Activated CD4-positive, alpha-beta T cell treated with anti-CD3 and anti-CD28 coated beads for 36 hours (primary cell): ENCODE measurements at places on chromosomes 2 and 18. TPM values are rescaled to one million over a fixed set of nuclear protein-coding genes. Genes with fewer than 3 reads are reported as not detected.

GIGYF2 gene
- 51.1 TPM for total RNA-seq

AMER3 gene
- total RNA-seq = not detected

DNA sequence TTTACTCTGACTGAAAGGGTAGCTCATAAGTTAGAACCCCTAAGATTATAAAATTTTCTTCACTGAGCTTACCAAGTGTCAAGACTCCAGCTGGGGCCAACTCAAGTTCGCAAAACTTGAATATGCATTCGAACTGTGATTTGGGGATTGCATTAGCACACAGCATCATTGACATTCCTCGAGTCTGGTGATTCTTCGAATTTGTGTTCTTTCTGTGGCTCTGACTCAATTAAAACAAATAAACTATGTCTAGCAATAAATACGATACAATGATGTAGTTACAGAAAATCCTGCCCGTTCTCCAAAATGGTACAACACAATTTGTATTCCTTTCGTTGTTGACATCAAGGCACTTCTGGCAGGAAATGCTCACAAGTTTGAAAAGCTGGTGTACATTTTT is 11.1 kb downstream of the CCL20 start:
- no peak overlapping the region for H3K27ac ChIP-seq
- no peak for DNase-seq
- H3K27me3 ChIP-seq = peaks cover 17% of the 10 kb centered on the region
- no peaks in the 10 kb centered on the region for H3K36me3 ChIP-seq

DNA sequence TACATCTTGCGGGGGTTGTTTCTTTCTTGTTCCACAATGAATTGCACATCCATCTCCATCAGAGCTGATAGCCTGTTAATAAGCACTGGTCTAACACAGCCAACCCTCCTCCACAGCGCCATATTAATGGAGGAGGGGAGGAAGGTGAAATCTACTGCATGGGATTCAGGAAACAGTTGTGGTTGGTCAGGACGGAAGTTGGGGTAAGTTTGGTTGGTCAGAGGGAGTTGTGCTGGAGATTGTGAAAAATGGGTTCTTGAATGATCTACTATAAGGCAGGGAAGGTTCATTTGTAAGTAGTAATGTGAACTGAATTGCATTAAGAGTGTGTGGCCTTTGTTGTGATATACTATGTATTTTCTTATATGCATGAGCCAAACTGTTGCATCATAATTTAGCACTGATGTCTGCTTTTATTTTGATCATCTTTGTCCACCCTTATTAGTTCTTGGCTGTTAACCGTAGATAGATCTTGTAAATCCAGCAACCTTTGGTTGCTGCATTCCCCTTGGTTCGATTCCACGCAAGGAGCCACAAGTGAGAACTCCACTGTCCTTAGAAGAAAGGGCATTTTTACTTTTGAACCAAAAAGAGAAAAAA is 150.6 kb upstream of the MAPRE2 start:
- H3K36me3 ChIP-seq = no peaks in the 10 kb centered on the region

CD302 gene
- 0.47 TPM for total RNA-seq

- no peak for DNase-seq
- no peaks in the 10 kb centered on the region for H3K4me1 ChIP-seq
- H3K4me3 ChIP-seq = no peak overlapping the region
- no peaks in the 10 kb centered on the region for H3K36me3 ChIP-seq
Observed at GRCh38 chr2:140085674-140086073, 1305.5 kb upstream of the NXPH2 start.

UGT1A8 gene
- not detected for total RNA-seq

DNA sequence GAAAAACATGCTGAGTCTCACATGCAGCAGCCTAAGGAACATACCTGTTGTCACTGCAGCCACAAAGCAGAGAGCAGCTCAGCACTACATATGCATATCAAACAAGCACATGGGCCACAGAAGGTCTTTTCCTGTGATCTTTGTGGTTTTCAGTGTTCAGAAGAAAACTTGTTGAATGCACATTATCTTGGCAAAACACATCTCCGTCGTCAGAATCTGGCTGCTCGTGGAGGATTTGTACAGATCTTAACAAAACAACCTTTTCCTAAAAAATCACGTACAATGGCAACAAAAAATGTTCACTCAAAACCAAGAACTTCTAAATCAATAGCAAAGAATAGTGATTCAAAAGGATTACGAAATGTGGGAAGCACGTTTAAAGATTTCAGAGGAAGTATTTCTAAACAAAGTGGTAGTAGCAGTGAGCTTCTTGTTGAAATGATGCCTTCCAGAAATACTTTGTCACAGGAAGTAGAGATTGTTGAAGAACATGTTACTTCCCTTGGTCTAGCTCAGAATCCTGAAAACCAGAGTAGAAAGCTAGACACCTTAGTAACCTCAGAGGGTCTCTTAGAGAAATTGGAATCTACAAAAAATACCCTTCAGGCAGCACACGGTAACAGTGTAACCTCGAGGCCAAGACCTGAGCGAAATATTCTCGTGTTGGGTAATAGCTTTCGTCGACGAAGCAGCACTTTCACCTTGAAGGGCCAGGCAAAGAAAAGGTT is 34.1 kb downstream of the ZNF407 start:
- DNase-seq = peak; percentile 28
- H3K4me1 ChIP-seq = peaks cover 57% of the 10 kb centered on the region
- peak overlapping the region; percentile 89 for H3K27ac ChIP-seq

SFTPB gene
- total RNA-seq = not detected

CCDC148 gene
- 0.26 TPM for total RNA-seq

C1GALT1C1L gene
- not detected for total RNA-seq

NDUFB3 gene
- 126 TPM for total RNA-seq

ABHD1 gene
- 0.65 TPM for total RNA-seq

GRCh38 chr2:85750587-85751575 is 2.9 kb upstream of the ATOH8 start:
- no peak overlapping the region for H3K4me3 ChIP-seq
- no peak overlapping the region for H3K27ac ChIP-seq
- H3K4me1 ChIP-seq = peaks cover 13% of the 10 kb centered on the region
- peaks cover 45% of the 10 kb centered on the region for H3K27me3 ChIP-seq
- H3K36me3 ChIP-seq = no peaks in the 10 kb centered on the region

CCDC68 gene
- total RNA-seq = not detected

GRCh38 chr2:55490554-55490953 is 29.0 kb upstream of the CFAP36 start:
- no peak overlapping the region for H3K27ac ChIP-seq
- H3K4me1 ChIP-seq = no peaks in the 10 kb centered on the region
- DNase-seq = no peak
- H3K4me3 ChIP-seq = no peak overlapping the region

DNA sequence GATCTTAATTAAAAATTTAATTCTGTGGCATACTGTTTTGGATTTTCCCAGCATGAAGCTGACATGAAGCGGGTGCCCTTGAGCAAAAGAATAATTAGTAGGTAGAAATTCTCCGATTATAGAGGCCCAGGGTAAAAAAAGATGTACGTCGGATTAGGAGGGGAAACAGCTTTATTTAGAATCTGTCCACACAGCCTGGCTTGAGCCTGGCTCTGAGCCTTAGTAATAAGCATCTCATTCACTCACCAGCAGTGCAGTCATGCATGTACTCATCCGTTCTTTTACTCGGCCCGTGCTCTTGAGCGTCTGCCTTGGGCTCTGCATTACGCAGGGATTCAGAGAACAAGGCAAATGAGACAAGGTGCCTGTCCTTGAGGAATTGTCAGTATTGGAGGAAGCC is 219.3 kb downstream of the AGAP1 start:
- H3K27ac ChIP-seq = no peak overlapping the region
- no peak for DNase-seq
- no peaks in the 10 kb centered on the region for H3K4me1 ChIP-seq
- no peaks in the 10 kb centered on the region for H3K36me3 ChIP-seq
- H3K27me3 ChIP-seq = peaks cover 2% of the 10 kb centered on the region
- H3K4me3 ChIP-seq = no peak overlapping the region

DNA sequence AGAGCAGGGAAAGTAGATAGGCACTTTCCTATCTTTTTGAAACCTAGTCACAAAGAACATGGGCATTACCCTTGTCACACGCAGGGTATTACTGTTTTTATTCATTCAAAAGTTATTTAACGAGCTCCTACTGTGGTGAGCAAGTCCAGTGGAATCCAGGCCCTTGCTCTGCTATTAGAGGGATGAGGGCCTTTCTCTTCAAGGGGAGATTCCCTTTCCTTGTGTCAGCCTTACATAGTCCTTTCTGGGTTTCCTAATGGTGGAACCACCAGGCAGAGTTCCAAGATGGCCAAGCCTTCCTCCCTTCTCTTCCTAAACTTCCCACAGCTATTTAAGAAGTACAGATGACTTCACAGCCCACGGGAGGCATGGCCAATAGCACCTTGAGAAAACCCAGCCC is 64.6 kb downstream of the SPTBN1 start:
- H3K4me3 ChIP-seq = no peak overlapping the region
- peaks cover 2% of the 10 kb centered on the region for H3K27me3 ChIP-seq
- DNase-seq = no peak
- no peak overlapping the region for H3K27ac ChIP-seq
- H3K4me1 ChIP-seq = peaks cover 15% of the 10 kb centered on the region

GULP1 gene
- not detected for total RNA-seq

GRCh38 chr18:32553174-32553573 is 82.5 kb upstream of the GAREM1 start:
- no peak for DNase-seq
- peaks cover 15% of the 10 kb centered on the region for H3K27me3 ChIP-seq
- no peak overlapping the region for H3K27ac ChIP-seq
- H3K36me3 ChIP-seq = no peaks in the 10 kb centered on the region
- H3K4me3 ChIP-seq = no peak overlapping the region
- H3K4me1 ChIP-seq = no peaks in the 10 kb centered on the region

DNA sequence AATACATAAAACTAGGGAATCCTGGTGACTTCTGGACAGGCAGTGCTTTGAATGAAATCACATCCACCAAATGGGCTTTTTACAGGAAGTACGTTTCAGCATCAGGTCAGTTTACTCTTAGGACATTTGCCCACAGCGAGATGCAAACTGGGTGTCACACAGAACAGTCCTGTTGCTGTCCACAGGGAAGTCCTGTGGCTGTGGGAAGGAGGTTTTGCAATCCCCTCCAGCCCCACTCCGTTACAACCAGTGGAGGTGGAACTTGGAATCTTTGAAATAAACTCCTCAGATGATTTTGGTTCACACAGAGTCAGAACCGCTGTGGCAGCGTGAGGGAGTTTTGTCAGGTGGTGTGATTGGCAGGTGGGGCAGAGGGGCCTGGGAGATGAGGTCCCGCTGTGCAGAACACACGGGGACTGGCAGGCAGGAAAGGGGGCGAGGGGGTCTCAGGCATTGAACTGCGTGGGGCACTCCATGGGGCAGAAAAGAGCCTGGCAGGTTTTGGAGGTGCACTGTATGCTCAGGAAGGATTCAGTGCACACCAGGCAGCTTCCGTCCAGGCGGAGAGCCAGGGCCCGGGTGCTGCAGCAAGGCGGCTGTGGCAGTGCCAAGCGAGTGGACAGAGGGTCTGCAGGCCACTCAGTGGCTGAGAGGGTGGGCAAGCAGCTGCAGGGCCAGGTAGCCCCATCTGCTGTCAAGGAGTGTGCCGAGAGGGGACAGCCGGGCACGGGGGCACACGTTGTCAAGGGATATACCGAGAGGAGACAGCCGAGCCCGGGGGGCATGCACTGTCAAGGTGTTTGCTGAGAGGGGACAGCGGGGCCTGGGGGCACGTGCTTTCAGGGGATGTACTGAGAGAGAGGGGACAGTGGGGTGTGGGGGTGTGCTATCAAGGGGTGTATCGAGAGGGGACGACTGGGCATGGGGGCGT is 148.7 kb downstream of the LDLRAD4 start:
- no peak overlapping the region for H3K27ac ChIP-seq
- no peaks in the 10 kb centered on the region for H3K36me3 ChIP-seq
- no peak for DNase-seq
- peaks cover 33% of the 10 kb centered on the region for H3K4me1 ChIP-seq
- H3K27me3 ChIP-seq = no peaks in the 10 kb centered on the region
- no peak overlapping the region for H3K4me3 ChIP-seq

GRCh38 chr2:101912545-101912944 is 79.2 kb upstream of the IL1R2 start:
- H3K4me3 ChIP-seq = no peak overlapping the region
- H3K36me3 ChIP-seq = peaks cover 8% of the 10 kb centered on the region
- H3K4me1 ChIP-seq = peaks cover 12% of the 10 kb centered on the region
- peak; percentile 68 for DNase-seq
- H3K27me3 ChIP-seq = peaks cover 30% of the 10 kb centered on the region

GRCh38 chr18:23658285-23658684 is 4.4 kb downstream of the ANKRD29 start:
- peaks cover 19% of the 10 kb centered on the region for H3K4me1 ChIP-seq
- no peak overlapping the region for H3K27ac ChIP-seq
- H3K36me3 ChIP-seq = no peaks in the 10 kb centered on the region

GRCh38 chr2:177211576-177212105 is 953 bp upstream of the HNRNPA3 start:
- peak overlapping the region; percentile 86 for H3K4me3 ChIP-seq
- peaks cover 44% of the 10 kb centered on the region for H3K36me3 ChIP-seq
- DNase-seq = no peak
- peaks cover 41% of the 10 kb centered on the region for H3K4me1 ChIP-seq

GNLY gene
- total RNA-seq = 21.6 TPM

DNA sequence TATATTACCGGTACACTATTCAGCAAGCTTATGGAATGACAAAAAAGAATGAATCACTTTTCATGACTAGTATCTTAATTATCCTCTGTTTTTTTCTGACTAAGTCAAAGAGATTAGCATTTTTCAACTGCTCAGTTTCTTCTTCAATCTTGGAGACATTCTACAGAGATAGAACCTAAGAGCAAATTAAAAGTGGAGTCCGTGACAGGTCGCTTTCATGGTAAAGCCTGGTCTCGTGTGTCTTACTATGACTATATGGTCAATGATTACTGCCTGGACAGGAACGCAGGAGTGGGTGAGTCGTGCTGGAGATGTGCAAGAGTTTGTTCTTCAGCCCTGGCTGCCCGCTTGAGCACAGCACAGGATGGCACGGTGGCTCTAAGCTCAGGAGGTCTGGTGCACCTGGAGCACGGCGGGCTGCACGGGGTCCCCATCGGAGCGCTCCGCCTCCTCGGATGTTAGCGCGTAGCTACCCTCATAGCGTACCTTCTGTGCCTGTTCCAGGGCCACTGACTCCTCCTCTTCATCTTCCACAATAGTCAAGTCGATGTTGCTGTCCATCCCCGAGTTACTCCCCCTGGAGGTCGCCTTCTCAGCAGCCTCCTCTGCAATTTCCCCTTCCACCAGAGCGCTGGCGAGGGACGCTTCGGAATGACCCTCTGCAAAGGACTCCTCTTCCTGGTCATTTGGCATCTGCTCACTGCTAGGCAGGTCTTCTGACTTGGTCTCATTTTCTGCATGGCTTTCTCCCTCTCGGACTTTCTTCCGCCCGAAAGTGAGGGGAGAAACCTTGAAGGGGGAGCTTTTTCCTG is 11.1 kb downstream of the CAVIN2 start:
- no peak for DNase-seq
- H3K27ac ChIP-seq = no peak overlapping the region
- H3K4me3 ChIP-seq = no peak overlapping the region
- no peaks in the 10 kb centered on the region for H3K36me3 ChIP-seq

- no peak overlapping the region for H3K4me3 ChIP-seq
- H3K4me1 ChIP-seq = no peaks in the 10 kb centered on the region
- DNase-seq = no peak
- H3K27ac ChIP-seq = no peak overlapping the region
- no peaks in the 10 kb centered on the region for H3K27me3 ChIP-seq
Observed at GRCh38 chr2:1209761-1210160, 203.5 kb upstream of the TPO start.
